ENCODE measurements at places on chromosomes 4 and X. TPM values are rescaled to one million over a fixed set of nuclear protein-coding genes. Genes with fewer than 3 reads are reported as not detected.

DNA sequence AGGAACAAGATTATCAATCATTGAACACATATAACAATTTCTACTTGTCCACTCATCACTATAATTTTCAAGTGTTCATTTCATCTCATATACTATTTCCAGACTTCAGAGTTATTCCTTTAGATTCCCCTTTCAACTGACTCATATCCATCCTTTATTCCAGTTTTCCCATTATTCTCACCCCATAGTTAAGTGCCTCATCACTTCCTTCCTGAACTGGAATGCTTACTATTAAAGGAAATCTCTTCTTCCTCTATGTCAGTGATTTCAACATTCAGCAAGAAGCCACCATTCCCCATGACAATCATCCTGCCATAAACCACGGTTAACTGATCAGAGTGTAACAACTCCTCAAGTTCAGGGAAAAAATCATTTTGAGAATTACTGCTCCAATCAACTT, 198.9 kb downstream of the FBXO8 start:
- DNase-seq: no peak

- DNase-seq: no peak
Measured at GRCh38 chr4:139319571-139319970, 17.3 kb upstream of the NDUFC1 start.

DNA sequence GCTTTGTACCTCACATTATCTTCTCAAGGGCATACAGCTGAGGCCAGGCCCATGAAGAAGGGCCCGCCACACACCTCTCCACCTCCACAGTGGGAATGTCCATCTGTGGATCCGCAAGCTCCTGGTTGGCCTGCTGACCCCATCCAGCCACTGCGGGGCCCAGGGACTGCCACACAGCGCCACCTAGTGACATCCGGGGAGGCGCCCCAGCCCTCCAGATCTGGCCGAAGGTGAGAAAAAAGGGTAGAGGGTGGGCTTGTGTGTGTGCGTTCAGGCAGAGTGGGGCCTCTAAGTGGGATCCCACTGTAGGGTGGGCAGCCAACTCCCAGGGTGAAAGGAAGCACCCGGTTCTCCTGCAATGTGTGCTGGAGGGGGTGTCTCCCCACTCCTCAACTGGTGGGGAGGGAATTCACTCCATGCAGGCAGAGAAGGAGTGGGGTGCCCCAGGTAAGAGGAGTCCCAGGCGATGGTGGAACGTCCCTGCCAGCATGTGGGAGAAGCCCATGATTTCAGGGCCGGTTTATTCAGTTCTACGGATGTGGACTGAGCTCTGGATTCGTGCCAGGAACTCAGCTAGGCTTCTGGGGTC, 117.3 kb downstream of the ENPP6 start:
- DNase-seq: no peak

Gene EFHC2
- 0.80 TPM for total RNA-seq

Gene EMCN
- total RNA-seq: 7.9 TPM

Gene DDX53
- total RNA-seq: not detected
